ENCODE measurements at places on chromosomes 5 and 9. TPM values are rescaled to one million over a fixed set of nuclear protein-coding genes. Genes with fewer than 3 reads are reported as not detected.

- DNase-seq, result no peak
Observed at GRCh38 chr5:38341641-38342040, 83.3 kb downstream of the EGFLAM start.

GRCh38 chr5:2633992-2634391 lies 117.5 kb downstream of the IRX2 start:
- no peak for DNase-seq

- no peak for DNase-seq
Observed at GRCh38 chr5:67680099-67680498, 483.5 kb upstream of the CD180 start.

- no peak for DNase-seq
Observed at GRCh38 chr9:105046907-105047741, 119.2 kb upstream of the ABCA1 start.

DNA sequence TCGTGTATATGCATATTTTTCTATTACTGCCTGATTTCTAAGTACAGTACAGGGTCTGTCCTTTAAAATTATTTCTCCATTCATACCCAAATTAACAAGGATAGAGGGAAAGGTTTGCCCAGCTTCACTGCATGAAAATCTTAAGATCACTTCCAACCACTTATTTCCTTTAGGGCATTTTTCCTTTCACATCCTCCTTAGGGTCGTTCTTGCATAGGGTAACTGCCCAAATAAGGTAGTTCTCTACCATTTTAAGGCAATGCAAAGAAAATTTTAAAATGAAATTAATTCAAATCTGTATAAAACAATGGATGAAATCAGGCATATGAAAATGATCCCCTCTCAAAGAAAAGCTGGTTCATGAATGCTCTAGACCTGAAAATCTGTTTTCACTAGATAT lies 4.1 kb upstream of the CDC20B start:
- DNase-seq, result no peak

DNA sequence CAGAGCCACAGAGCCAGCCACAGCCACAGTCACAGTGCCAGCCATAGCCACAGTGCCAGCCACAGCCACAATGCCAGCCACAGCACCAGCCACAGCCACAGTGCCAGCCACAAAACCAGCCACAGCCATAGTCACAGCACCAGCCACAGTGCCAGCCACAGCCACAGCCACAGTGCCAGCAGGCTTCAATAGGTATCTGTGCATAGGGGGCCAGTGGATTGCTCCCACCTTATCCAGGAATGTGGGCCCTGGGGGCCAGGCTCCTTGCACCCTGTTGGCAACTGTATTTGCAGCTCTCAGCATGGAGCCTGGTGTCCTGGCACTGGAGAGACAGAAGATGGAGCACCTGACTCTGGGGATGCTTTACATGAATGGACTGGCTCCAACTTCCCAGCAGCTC lies 111.7 kb upstream of the IRX2 start:
- no peak for DNase-seq

GRCh38 chr9:16618524-16618923 lies 251.9 kb downstream of the BNC2 start:
- no peak for DNase-seq

DNA sequence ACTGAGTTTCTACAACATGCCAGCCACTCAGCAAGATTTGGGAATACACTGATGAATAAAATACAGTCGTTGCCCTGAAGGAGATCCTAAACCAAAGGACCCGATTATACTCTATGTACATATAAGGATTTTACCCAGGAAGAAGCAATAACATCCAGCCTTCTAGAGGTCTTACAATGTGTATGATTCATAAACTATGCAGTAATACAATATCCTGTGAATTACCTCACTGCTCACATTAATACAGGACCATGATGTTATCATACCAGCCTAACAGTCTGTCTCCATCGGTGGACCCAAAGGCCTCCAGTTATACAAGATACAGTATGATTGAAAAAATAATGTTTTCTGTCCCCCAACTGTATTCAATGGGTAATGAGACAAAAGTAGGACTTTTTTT lies 310.5 kb upstream of the TRPM3 start:
- no peak for DNase-seq

- no peak for DNase-seq
Observed at GRCh38 chr5:59777028-59777427, 116.5 kb downstream of the PDE4D start.

DNA sequence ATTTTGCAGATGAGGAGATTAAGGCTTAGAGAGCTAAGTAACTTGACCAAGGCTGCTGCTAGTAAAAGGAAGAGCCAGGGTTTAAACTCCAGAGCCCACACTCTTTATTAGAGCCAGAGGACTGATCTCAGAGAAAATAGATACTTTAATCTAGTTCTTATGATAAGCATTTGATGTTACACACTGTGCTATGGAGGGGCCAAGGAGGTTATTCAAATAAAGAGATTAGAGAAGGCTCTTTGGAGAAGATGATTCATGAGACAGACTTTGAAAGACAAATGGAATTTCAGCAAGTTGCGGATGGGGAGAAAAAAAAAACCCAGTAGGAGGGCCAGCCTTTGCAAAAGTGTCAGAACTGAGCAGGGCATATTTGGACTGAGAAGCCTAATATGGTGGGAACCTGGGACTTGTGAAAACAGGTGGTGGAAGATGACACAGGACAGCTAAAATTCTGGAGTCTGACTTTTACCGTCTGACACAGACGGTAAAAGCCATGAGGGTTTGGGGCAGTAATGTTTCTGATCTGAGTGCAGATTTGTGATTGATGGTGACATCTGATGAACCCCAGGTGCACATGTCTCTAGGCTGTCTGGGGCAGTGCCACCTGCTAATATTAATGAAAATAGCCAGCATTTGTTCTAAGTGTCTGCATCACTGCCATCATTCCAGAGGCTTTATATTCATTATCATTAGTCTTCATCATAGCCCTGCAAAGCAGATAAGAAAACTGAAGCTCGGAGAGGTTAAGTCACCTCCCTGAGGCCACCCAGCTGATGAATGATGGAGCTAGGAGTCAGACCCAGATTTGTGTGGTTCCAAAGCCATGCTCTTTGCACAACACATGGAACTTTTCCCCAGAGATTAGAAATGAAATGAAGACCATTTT lies 65.3 kb upstream of the CXCL14 start:
- DNase-seq, result no peak

DNA sequence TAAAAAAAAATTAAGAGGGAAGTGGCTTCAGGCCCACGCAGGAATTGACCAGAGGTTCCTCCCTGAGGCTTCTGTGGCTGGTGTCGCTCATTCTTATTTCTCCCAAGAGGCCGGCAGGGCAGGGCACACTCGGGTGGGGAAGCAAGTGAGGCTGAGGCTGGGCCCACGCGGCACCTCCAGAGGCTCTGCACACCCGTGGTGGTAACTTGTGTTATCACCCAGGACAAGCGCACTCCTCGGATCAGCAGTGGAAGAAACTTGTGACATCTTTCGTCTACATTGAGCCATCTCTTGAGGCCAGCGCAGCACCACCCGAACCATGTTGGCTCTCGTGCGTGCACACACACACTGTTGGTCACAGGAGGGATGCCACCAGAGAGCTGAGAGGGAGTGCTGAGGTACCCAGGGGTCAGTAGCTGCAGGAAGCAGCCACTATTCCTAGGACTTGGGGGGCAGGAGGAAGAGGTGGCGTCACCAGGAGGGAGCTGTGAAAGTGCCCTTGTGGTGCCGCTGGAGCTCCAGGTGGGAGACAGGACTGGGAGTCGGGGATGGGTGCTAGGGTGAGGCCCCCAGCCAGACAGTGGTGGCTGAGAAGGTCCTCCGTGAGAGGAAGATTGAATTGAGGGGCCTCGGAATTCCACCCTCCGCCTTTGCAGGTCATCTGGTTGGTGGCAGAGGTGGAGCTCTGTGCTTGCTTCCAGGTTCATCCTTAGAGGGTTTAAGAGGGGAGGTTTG lies 6.4 kb downstream of the NDUFS6 start:
- DNase-seq, result peak; percentile 29

- DNase-seq, result no peak
Observed at GRCh38 chr9:87503927-87504326, 6.3 kb downstream of the DAPK1 start.

DNA sequence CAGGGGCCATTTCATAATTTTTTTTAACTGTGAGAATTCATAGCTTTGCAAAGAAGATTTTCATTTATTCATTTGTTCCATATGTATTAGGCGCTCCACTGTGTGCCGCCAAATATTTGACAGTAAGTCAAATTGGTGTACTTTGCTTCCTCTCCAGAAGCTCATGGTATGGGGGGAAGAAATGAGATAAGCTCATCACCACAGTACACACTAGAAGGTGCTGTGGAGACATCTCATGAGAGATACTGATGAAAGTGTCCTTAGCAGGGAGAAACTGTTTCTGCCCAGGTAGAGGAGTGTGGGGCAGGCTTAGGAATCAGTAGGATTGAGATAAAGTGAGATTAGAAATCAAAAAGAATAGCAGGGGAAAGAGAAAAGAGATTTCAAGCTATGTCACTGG lies 136.2 kb downstream of the CDH6 start:
- DNase-seq, result no peak

DNA sequence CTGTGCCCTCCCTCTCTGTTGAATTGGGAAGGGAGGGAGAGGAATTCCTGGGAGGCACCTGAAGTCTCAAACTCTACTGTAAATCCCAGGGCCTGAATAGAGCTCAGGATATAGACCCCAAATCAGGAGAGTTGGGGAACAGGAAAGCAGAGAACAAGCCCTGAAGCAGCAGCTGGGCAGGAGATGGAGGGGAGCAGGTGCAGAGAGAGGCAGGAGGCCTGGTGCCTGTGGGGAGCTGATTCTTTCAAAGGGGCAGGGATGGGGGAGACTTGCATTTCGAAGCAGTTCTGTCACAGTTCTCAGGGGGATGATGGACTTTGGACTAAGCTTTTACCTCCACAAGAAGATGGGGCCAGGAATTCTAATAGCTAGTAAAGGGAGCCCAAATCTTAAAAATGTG lies 50.2 kb downstream of the NIM1K start:
- DNase-seq, result no peak

GRCh38 chr5:126020770-126021169 lies 402.4 kb upstream of the GRAMD2B start:
- DNase-seq, result no peak

- no peak for DNase-seq
Observed at GRCh38 chr5:109838157-109838556, 148.4 kb downstream of the MAN2A1 start.

DNA sequence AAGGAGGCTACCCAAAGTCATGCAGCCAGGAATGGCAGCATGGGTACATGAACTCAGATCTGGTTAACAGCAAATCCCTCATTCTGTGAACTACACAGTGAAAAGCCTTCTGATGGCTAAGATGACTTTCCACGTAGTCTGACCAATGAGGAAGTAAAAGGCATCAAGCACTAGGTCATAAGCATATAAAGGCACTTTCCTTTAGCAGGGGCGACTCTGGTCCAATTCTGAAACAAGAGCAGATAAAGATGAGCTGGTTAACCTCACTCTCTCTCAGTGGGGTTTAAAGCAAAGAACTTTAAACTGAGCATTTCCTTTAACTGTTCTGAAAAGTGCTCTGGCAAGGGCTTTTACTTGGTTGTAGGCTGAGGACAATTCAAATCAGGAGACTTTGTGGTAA lies 21.1 kb downstream of the PSMB7 start:
- DNase-seq, result no peak

DNA sequence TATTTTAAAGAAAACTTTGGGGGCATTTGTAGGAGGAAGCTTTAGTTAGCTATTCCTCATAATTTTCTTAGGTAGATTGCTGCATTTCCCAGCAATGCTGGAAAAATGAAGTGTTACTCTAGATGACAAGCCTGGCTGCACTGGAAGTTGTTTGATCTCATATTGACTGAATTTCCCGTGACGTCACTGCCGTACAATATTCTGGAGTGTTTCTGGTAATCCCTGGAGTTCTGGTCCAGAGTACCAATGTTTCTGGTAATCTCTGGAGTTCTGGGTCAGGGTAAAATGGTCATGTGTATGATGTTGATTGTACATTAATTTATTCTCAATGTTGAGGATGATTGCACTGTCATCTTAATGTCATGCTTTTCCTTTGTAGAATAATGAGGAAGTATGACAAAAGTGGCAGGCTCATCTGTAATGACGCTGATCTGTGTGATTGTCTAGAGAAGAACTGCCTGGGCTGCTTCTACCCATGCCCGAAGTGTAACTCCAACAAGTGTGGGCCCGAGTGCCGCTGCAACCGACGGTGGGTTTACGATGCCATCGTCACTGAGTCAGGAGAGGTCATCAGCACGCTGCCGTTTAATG lies 26.2 kb downstream of the ARL14EPL start:
- no peak for DNase-seq

DNA sequence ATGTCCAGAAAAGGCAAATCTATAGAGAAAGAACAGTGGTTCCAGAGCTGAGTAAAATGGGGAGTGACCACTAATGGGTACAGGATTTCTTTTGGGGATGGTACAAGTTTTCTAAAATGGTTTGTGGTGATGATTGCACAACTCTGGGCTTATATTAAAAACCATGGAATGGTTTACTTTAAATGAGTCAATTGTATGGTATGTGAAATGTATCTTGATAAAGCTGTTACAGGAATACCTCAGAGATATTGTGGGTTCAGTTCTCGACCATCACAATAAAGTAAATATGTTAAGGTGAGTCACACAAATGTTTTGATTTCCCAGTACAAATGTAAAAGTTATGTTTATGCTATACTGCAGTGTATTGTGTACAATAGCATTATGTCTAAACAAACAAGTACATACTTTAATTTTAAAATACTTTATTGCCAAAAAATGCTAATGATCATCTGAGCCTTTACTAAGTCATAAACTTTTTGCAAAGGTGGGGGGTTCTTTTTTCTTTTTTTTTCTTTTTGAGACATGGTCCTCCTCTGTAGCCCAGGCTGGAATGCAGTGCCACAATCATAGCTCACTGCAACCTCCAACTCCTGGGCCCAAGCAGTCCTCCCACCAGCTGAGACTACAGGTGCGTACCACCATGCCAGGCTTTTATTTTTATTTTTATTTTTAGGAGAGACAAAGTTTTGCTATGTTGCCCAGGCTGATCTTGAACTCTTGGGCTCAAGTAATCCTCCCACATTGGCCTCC lies 65.9 kb downstream of the SHOC1 start:
- DNase-seq, result no peak

DNA sequence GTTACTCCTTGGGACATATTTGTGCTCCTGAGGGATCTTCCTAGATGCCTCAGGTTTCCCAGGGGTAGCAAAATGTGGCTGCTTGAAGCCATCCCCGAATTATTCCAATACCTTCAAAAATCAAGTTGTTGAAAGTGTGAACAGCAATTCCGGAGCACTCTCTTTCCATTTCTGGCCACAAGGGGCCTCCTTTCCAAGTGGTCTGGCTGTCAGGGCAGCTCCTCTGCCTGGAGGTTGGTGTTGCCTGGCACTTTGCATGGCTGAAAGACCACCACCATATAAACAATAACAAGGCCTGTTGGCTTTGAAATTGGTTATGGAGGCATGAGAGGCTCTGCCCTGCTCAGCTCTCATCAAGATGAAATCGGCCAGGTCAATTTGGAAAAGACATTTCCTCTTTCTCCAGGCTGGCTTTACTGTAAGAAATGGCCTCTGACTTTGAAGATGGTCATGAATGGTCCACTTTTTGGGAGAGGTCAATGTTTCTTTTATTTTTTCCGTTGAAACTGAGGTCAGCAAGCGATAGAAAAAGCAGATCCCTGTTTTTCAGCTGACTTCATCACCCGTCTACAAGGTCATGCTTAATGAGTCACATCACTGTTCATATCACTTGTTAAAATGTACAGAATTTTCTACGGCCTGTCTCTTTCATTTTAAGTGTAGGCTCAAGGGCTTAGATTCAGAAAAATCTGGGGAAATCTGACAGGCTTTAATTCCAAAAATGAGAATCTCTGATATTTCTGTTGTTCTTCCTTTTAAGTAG lies 481.1 kb upstream of the ZNF608 start:
- no peak for DNase-seq

The TMEM141 gene
- 158 TPM for polyA plus RNA-seq

The KIF24 gene
- polyA plus RNA-seq, result 0.23 TPM

The ADCY2 gene
- 0.27 TPM for polyA plus RNA-seq

The ZNF483 gene
- polyA plus RNA-seq, result 1.5 TPM

The PDLIM4 gene
- 35.0 TPM for polyA plus RNA-seq

The SLC22A4 gene
- polyA plus RNA-seq, result 0.86 TPM

The PRRT1B gene
- not detected for polyA plus RNA-seq

The PCAT7 gene
- polyA plus RNA-seq, result 0.05 TPM
